NCI-H524 treated with DMSO at 0.1 percent for 48 hours (cell line): ENCODE measurements at places on chromosomes 13 and 19.

DNA sequence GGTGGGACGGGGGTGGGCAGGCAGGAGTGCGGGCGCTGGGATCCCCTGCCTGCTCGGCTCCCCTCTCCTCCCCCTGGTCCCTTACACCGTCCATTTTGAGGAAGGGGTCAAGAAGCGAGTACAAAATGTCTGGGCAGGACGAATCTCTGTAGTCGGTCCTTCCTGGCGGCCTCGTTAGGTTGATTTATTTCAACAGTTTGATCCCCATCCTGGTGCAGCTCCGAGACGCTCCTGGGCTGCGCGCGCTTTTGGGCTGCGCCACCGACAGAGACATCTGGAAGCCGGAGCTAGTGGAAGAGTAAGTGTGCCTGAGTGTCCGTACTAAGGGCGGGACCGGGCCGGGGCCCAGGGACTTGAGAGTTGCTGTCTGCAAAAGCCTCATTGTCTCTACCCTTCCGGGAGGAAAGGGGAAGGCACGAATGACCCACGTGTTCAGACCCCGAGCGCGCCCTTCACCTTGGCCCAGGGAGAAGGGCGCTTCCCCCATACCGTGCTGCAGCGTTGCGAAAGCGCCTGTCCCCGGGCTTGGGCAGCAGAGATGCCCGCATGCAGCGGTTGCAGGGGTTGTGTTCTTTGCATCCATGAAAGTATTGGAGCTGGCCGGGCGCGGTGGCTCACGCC is 1.8 kb downstream of the ZNF114 start:
- peak; percentile 64 for DNase-seq

DNA sequence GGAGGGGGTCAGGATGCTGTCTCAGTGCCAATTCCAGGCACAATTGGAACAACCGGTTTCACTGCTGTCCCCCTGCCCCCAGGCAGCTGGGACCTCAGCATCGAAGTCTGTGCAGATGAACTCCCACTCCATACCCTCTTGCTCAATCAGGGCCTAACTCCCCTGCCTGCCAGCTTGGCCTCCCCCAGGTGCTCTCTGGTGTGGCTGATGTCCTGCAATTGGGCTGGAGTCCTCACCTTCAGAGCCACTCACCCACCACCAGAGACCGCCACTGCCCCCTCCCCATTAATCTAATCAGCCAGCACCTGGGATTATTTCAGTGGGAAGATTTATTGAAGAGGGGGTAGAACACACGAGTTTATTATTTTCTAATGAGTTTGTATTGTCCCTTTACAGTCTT is 118.8 kb downstream of the MIPEP start:
- no peak for DNase-seq

DNA sequence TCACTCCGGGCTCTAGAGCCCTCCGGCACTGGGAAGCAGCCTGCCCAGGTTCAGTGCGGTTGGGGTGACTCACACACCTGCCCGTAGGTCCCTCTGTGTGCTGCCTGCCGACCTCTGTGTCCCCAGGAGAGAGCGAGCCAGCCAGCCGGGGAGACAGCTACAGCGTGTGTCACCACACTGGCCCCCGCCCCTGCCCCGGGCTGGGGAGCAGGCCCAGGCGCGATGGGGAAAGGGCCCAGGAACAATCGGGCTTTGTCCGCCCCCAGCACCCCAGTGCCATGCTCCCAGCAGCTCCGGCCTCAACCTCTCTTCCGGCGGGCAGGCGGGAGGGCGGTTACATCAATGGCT is at the start of gene KLK6:
Gene KLK6, minus strand, starts transcription at position 179 of the 348 bp plus-strand sequence. CDS start 1,487 bp downstream, outside the sequence.
- DNase-seq, result no peak

GRCh38 chr19:40232479-40232878 is 6.0 kb upstream of the CCNP start:
- DNase-seq, result no peak

DNA sequence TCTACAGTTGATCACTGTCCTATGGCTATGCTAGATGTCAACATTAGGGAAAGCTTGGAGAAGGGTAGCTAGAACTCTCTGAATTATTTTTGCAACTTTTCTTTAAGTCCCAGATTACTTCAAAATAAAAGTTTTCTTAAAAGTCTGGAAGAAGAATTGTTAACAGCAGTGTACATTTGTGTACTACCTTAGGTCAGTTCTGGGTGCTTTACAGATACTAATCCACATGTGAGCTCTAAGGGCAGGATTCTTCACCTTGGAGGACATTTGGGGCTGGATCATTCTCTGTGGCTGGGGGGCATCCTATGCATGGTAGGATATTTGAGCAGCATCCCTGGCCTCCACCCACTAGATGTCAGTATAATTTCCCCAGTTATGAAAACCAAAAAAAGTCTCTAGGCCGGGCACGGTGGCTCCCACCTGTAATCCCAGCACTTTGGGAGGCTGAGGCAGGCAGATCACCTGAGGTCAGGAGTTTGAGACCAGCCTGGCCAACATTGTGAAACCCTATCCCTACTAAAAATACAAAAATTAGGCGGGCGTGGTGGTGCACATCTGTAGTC is 2.8 kb downstream of the BRME1 start:
- DNase-seq, result no peak

DNA sequence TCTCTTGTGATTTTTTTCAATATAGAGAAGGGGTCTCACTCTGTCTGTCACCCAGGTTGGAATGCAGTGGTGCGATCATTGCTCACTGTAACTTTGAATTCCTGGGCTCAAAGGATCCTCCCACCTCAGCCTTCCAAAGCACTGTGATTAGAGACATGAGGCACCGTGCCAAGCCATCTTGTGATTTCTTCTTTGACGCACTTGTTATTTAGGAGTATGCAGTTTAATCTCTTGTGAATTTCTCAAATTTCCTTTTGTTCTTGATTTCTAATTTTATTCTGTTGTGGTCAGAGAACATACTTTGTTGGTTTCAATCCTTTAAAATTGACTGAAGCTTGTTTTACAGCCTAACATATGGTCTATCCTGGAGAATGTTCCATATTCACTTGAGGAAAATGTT is 14.5 kb downstream of the IPO5 start:
- DNase-seq, result no peak
